Endothelial cell of coronary artery (primary cell): ENCODE measurements at places on chromosomes 6 and 20. TPM values are rescaled to one million over a fixed set of nuclear protein-coding genes. Genes with fewer than 3 reads are reported as not detected.

The RIPPLY2 gene
- total RNA-seq, result not detected in 2 replicates

The SIRPB1 gene
- total RNA-seq, result 0.81 and 1.0 TPM in 2 replicates

The FAM83C gene
- not detected in 2 replicates for total RNA-seq

The CGAS gene
- 4.6 and 5.7 TPM in 2 replicates for total RNA-seq

The F13A1 gene
- total RNA-seq, result not detected in 2 replicates
